Type B pancreatic cell (in vitro differentiated cells): ENCODE measurements at places on chromosomes 4 and X.

DNA sequence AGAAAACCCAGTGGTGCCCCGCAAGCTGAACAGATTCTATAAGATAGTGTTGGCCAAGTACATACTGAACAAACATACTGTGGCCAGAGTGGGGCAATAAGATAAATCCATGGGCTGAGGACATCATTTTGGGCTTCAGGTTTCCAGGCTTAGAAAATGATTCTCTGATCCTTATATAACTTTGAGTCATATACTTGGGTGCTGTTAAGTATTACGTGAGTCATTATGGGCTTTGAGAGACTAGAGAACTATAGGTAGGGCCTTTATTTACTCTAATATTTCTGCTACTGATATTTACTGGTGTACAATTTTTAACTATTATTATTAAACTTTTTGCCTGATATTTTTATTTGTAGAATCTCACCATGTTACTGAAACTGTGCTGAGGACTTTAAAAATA, 586.1 kb downstream of the CENPC start:
- H3K36me3 ChIP-seq, result no peaks in the 10 kb centered on the region
- no peak overlapping the region for H3K4me3 ChIP-seq

- no peak for DNase-seq
- no peak overlapping the region for H3K27ac ChIP-seq
- peaks cover 17% of the 10 kb centered on the region for H3K27me3 ChIP-seq
- no peaks in the 10 kb centered on the region for H3K4me1 ChIP-seq
- no peaks in the 10 kb centered on the region for H3K36me3 ChIP-seq
Measured at GRCh38 chrX:131907488-131908314, 115.4 kb upstream of the STK26 start.

DNA sequence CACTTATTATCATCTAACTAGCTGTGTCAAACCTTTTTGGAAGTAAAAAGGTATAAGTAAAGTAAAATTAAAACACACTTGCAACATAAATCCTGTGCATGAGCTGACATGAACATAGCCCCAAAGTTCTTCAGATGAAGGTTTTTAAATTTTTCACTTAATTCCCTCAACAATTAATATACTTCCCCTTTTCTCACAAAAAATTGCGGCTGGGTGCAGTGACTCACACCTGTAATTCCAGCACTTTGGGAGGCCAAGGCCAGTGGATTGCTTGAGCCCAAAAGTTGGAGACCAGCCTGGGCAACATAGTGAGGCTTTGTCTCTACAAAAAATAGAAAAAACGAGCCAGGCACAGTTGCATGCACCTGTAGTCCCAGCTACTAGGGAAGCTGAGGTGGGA, 16.8 kb downstream of the RASGEF1B start:
- no peak overlapping the region for H3K27ac ChIP-seq
- H3K4me3 ChIP-seq, result no peak overlapping the region
- no peak for DNase-seq
- peaks cover 24% of the 10 kb centered on the region for H3K4me1 ChIP-seq
- no peaks in the 10 kb centered on the region for H3K27me3 ChIP-seq

GRCh38 chr4:23881674-23882337, 8.0 kb downstream of the PPARGC1A start:
- peaks cover 40% of the 10 kb centered on the region for H3K4me1 ChIP-seq
- no peak for DNase-seq
- H3K27ac ChIP-seq, result peak overlapping the region; percentile 10
- no peaks in the 10 kb centered on the region for H3K27me3 ChIP-seq
- no peak overlapping the region for H3K4me3 ChIP-seq

- H3K27me3 ChIP-seq, result no peaks in the 10 kb centered on the region
Measured at GRCh38 chr4:52588097-52588496, 71.0 kb downstream of the USP46 start.

DNA sequence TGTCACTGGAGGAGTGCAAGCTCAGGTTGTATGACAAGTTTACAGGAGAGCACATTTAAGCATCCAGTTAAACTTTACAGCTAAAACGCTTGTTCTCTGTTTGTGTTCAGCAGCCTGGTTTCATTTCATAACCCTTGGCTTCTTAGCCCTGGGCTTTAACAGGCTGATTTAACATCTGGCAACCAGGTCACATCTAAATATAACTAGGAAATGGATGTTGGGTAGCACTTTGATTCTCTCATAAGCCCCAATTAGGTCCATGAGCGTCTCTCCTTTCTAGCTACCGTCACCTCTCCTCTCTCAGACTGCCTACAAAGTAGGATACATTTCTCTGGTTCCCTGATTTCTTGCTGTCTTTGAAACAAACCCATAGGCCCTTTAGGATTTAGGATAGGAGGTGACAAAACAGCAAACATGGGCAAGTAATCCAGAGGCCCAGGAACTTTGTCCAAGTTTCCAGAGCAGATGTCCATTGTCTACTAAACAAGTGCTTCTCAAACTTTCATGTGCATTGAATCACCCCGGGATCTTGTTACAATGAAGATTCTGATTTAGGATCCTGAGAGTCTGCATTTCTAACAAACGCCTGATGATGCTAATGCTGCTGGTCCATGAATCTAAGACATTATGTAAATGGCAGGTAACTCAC, 22.5 kb downstream of the OTUD6A start:
- no peak overlapping the region for H3K27ac ChIP-seq
- H3K27me3 ChIP-seq, result no peaks in the 10 kb centered on the region
- H3K36me3 ChIP-seq, result no peaks in the 10 kb centered on the region
- H3K4me1 ChIP-seq, result no peaks in the 10 kb centered on the region

GRCh38 chr4:61527888-61528287, 327.8 kb downstream of the ADGRL3 start:
- no peaks in the 10 kb centered on the region for H3K27me3 ChIP-seq
- H3K36me3 ChIP-seq, result peaks cover 5% of the 10 kb centered on the region
- no peak for DNase-seq
- H3K27ac ChIP-seq, result no peak overlapping the region
- H3K4me3 ChIP-seq, result no peak overlapping the region

DNA sequence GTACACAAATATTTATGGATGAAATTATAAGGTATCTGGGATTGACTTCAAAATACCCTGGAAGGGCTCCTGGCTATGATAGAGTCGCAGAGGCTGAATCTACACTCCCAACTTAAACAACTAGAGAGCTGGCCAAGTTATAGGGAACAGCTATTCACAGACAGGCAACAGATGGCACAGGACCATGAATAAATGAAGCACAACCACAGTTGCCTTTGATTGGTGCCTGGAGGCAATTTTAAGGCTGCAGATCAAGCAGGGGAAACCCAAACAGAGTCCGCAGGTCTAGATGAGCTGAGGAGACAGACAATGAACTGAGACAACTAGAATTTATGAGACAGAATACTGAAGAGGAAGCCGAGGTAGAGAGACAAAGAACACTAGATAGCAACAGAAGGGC, 155.9 kb downstream of the EVC2 start:
- DNase-seq, result peak; percentile 13
- no peaks in the 10 kb centered on the region for H3K27me3 ChIP-seq
- no peak overlapping the region for H3K27ac ChIP-seq
- H3K36me3 ChIP-seq, result peaks cover 14% of the 10 kb centered on the region

GRCh38 chrX:10108288-10108687, 48.5 kb upstream of the CLCN4 start:
- H3K36me3 ChIP-seq, result peaks cover 3% of the 10 kb centered on the region
- H3K4me1 ChIP-seq, result no peaks in the 10 kb centered on the region
- no peak for DNase-seq
- no peaks in the 10 kb centered on the region for H3K27me3 ChIP-seq
- no peak overlapping the region for H3K27ac ChIP-seq

DNA sequence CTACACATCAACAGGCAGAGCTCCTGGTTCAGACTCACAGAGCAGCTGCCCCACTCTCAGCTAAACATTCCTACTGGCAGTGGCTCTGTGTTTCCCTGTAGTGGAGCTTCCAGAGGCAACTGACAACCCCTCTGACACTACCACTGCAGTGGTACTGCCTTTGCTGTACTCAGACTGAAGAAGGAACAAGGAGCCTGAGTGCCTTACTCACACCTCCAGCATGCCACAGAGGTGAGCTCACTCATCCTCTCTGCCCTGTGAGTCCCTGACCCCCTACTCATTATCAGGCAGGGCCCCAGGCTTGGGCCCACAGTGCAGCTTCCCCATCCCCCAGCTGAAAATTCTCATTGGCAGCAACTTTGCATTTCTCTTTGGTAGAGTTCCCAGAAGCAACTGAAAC, 240.5 kb upstream of the POF1B start:
- DNase-seq, result no peak
- H3K4me3 ChIP-seq, result no peak overlapping the region
- no peak overlapping the region for H3K27ac ChIP-seq
- H3K27me3 ChIP-seq, result no peaks in the 10 kb centered on the region
- H3K36me3 ChIP-seq, result no peaks in the 10 kb centered on the region
- H3K4me1 ChIP-seq, result no peaks in the 10 kb centered on the region

- H3K27me3 ChIP-seq, result no peaks in the 10 kb centered on the region
- H3K4me1 ChIP-seq, result peaks cover 4% of the 10 kb centered on the region
- H3K36me3 ChIP-seq, result no peaks in the 10 kb centered on the region
- no peak overlapping the region for H3K27ac ChIP-seq
Measured at GRCh38 chrX:101223226-101223625, 3.6 kb downstream of the DRP2 start.

DNA sequence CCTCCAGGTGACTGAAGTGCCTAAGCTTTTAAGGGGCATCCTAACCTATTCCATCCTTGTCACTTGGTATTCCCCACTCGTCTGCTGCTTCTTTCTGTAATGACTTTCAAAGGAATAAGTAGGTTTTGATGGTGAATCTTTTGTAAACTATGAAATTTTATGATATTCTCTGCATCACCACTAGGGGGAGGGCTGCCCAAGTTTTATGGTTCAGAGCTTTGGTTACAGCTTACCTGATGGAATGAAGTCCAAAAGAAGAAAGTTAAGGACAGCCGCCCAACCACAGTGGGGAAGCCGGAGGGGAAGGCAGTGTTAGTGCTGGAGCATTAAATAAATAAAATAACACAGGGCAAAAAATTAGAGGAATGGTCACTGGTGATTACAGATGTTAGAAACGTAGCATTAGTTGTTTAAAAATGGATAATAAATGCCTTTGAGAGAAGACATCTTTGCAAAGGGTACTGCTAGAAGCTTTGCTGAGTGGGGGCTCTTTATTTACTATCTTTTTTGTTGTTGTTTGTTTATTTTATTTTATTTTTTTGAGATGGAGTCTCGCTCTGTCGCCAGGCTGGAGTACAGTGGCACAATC, 204.9 kb downstream of the GBA3 start:
- no peak for DNase-seq
- H3K27me3 ChIP-seq, result peaks cover 8% of the 10 kb centered on the region
- peaks cover 5% of the 10 kb centered on the region for H3K4me1 ChIP-seq
- no peak overlapping the region for H3K27ac ChIP-seq
- no peaks in the 10 kb centered on the region for H3K36me3 ChIP-seq

DNA sequence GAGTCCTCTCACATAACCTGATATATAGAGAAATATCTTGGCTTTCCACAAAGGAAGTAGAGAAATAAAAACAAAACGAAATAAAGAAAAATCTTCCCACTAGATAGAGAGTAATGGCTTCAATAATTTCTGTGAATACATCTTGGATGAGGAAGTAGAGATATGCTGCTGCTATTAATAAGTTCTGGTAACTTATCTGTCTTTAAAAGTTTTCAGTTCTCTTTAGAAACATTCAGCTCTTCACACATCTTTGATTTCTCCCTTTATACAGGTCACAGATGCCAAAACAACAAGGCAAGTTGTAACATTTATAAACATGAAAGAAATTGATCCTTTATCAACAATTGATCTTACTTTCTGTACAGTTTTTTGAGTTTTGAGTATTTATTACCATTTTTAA, 615.8 kb downstream of the TRAM1L1 start:
- H3K4me3 ChIP-seq, result no peak overlapping the region
- no peak overlapping the region for H3K27ac ChIP-seq
- DNase-seq, result no peak
- no peaks in the 10 kb centered on the region for H3K36me3 ChIP-seq
- H3K4me1 ChIP-seq, result no peaks in the 10 kb centered on the region

DNA sequence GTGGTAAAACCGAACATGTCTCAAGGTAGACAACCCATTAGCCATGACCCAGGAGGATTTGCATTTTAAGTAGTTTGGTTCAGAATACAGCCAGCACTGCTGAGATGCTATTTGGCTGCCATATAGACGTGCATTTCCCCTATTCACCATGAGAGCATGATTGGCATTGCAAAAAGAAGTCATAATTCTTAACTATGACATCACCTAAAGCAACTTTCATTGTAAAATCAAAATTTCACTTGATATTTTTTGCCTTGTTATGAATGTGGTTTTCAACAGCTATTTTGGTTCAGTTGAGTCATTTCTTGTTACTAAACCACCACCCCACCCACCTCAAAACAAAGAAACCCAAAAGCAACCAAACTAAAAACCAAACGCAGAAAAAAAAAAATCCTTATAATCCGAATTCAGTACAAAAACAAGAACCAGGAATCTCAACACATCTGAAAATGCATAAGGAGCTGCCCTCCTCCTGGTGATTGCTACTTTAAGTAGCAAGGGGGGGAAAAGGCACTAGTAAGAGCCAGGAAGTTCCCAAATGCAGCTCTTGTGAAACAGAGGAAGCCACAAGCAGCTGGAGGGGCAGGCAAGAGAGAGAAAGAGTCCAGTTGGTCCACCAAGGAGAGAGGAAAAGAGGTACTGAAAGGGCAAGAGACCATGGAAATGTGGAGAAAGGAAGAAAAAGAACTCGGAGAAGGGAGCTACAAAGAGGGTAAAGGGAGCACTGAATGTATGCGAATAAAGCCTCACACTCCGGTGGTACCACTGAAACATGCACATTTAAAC, 3.1 kb downstream of the SLITRK4 start:
- no peaks in the 10 kb centered on the region for H3K4me1 ChIP-seq
- no peak for DNase-seq
- H3K4me3 ChIP-seq, result peak overlapping the region; percentile 79
- no peaks in the 10 kb centered on the region for H3K36me3 ChIP-seq
- H3K27me3 ChIP-seq, result peaks cover 46% of the 10 kb centered on the region
- no peak overlapping the region for H3K27ac ChIP-seq

DNA sequence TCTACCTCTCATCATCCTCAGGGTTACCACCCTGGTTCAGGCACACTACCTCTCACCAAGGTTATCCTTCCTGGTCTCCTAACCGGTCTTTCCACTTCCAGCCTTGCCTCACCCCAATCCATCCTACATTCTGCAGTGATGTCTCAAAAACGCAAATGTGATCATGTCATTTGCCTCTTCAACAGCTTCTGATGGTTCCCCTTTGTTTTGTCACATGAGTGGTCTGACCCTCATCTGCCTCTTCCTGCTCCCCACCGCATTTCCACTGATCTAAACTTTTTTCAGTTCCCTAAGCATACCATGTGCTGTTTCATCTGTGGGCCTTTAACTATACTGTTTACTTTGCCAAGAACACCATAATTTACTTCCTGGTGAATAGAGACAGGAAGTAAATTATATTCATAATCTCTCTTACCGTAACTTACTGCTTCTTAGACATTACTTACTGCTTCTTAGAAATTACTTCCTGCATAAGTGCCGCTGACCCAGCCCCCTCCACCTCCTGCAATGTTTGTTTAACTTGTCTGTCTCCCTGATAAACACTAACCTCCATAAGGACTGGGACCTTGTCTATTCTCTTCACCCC, 27.1 kb upstream of the NSUN7 start:
- no peaks in the 10 kb centered on the region for H3K36me3 ChIP-seq
- no peaks in the 10 kb centered on the region for H3K27me3 ChIP-seq
- H3K27ac ChIP-seq, result no peak overlapping the region
- H3K4me1 ChIP-seq, result peaks cover 22% of the 10 kb centered on the region
- no peak for DNase-seq
- H3K4me3 ChIP-seq, result no peak overlapping the region
